Left lung (tissue), 14 donors: ENCODE measurements at places on chromosomes 3 and 15.

DNA sequence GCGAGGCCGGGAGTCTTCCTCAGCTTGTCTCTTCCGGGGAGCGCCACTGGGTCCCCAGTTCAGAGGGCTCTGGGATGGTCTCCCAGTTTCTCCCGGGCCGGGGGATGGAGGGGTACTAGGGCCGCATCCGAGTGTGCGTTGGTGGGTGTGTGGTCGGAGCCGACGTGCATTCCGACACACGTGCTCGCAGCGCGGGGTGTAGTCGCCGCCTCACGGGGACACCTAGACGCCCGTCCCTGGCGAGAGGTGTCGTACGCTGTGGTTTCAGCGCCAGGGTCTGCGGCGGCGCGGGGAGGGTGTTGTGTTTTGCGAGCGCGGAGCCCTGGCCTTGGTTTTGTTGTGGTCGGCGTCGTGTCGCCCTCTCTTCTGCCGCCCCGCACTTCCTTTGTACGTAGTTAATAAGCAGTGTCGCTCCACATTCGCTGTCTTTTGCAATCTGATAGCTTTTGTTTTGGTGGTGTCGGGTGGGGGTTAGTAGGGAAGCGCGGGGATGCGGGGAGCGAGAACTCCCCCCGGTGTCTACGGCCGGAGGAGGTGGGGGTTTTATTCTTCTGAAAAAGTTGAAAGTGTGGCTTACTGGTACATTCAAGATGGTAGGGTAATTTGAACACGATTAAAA is 2.2 kb downstream of the IGF1R start:
- DNase-seq: peak; percentile 63

GRCh38 chr3:80889535-80889934 is 871.9 kb downstream of the GBE1 start:
- no peak for DNase-seq

GRCh38 chr3:39752019-39752637 is 57.3 kb upstream of the MYRIP start:
- DNase-seq: no peak

- DNase-seq: no peak
These were observed 374.2 kb upstream of the ICE2 start for GRCh38 chr15:60853109-60853508.

DNA sequence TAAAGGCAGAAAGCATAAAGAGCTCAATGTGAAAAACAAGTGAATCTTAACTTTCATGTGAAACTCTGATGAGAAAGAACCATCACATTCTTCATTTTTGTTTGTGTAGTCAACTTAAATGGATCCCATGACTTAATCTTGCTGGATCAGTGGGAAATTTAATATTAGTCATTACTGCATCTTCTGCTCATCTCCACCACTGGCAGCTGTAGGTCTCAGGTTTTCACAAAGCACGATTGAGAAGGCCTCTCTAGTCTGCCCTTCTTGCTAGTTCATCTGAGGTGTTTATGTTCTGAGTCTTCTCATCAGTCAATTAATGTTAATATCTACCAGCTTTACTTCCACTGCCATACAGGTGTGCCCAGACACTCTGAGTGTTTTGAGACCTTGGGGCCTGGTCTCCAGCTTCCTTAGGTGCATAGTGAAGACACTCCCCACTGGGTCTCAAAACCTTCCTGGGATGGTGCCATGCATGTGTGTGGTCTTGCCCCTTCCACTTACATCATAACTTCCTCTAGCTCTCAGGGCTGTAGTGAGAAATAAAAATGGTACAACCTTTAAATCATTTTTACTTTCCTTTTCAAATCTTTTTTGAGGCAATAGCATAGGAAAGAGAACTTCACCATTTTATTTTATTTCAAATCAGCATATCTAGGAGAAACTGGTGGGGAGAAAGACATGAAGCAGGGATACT is 421.6 kb upstream of the CBLB start:
- DNase-seq: no peak

GRCh38 chr3:144643771-144644198 is 672.2 kb downstream of the DIPK2A start:
- DNase-seq: peak; percentile 9

DNA sequence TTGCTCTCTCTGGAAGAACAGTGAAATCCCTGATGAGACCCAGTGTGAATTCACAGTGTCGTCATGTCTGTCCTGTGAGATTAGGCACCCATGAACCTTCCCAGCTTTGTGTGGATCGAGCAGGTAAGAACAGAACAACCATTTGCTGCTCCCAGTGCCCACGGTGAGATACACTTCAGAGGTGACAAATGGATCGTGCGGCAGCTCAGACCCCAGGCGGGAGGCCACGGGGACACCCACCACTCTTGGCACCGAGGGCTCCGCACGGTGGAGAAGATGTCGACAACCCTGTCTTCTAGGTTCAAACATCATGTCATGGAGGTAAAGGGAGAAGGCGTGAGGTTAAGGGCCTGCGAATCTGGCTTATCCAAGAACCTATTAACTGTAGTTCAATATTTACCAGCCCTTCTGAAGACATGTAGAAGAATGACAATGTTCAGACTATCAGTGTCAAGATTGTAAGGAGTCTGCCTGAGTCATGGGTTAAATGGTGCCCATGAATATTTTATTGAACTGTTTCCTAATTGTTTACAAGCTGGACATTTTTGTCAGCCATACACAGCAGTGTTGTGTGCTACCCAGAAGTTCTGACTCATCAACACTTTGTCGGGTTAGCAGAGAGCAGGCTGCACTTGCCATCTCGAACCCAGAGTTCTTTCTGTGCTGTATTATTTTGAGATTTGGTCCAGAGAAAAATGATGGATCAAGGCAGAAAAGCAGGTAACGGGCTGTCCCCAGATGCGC is 15.5 kb upstream of the PCSK6 start:
- DNase-seq: no peak

DNA sequence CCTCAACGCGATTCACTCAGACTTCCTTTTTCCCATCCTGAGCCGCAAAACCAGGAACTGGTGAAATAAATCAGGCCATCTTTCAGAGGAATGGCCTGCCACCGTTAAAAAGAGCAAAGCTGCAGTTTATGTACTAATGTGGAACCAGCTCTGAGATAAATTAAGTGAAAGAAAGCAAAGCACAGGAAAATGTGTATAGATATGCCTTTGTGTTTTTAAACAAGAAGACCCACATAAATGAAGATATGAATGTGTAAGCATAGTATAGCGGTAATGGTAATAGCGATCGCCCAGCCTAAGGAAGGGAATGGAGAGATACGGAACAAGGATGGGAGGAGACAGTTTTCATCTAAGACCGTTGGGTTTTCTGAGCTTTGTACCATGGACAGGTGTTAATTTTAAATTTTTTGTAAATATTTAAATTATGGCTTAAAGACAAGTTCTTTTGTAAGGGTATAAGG is 30.8 kb upstream of the RPN1 start:
- no peak for DNase-seq

- no peak for DNase-seq
These were observed 33.5 kb upstream of the TRAK1 start for GRCh38 chr3:42057561-42058211.

DNA sequence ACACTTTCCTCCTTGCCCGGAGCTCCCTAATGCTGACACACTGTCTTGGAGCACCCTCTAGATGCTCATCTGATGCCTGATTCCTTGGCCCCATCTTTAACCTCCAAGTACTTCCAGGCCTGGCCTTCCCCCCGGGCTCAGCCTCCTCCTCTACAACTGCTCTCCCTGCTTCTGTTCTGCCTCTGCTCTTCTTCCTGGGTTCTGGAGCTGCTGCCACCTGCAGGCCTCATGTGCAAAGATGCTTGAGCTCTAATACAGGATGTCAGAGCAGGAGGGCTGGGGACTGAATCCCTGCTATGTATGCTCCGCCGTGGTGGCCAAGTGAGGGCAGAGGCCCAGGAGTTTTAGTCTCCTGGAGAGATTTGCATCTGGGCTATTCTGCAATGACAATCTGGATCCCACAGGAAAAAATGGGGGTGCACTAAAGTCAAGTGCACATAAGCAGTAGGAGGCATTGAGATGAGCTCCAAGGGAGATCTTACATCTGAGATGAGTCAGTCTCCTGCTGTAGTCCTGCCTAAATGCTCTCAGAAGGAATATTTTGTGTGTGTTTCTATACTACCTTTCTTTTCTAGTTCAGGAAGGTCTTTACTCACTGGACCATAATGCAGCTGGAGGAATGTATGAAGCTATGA is 296.3 kb downstream of the UACA start:
- no peak for DNase-seq

DNA sequence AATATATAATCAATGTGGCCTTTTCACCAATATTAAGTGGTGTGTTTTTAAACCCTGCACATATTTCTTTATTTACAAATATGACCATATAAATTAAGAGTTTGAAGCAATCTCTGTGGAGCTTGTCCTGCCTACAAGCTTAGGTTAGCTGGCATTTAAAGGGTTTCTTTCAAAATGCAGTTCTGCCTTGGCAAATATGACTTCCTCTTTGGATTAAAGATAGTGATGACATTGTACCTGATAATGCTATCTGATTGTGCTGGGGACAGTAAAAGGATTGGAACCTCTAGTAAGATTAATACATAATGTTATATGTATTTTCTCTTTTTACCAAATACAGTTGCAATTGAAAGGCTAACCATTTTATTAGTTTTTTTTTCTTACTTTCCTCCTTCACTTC is 249.1 kb downstream of the OTOL1 start:
- no peak for DNase-seq

- DNase-seq: no peak
These were observed 13.5 kb downstream of the KBTBD8 start for GRCh38 chr3:67011414-67012131.

DNA sequence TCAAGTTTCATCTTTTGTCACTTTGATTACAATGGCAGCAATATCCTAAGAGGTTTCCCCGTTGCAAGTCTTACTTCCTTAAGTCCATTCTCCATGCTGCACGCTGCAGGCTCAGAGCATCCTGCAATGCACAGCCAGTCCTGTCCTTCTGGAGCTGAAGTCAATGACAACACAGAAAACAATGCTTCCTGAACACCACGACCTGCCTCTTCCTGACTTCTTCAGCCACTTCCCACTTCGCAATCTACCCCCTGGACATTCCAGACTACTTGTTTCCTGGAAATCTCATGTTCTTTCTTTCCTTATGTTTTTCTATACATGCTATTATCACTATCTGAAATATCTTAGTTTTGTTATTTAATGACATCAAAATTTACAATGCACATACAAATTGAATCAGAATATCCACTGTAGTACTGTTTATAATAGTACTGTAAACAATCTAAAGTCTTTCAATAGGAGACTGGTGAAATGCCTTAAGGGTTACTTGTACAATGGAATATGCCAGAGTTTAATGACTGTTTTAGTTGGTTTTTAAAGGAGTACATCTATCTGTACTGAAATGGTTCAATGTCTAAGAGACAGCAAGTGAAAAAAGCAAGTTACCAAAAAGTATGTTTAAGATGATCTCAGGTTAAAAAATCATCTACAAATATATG is 113.7 kb upstream of the PRTG start:
- DNase-seq: no peak

GRCh38 chr3:47872916-47873315 is 70.0 kb downstream of the DHX30 start:
- no peak for DNase-seq

- DNase-seq: no peak
These were observed 172.8 kb upstream of the HES1 start for GRCh38 chr3:193962986-193963685.

DNA sequence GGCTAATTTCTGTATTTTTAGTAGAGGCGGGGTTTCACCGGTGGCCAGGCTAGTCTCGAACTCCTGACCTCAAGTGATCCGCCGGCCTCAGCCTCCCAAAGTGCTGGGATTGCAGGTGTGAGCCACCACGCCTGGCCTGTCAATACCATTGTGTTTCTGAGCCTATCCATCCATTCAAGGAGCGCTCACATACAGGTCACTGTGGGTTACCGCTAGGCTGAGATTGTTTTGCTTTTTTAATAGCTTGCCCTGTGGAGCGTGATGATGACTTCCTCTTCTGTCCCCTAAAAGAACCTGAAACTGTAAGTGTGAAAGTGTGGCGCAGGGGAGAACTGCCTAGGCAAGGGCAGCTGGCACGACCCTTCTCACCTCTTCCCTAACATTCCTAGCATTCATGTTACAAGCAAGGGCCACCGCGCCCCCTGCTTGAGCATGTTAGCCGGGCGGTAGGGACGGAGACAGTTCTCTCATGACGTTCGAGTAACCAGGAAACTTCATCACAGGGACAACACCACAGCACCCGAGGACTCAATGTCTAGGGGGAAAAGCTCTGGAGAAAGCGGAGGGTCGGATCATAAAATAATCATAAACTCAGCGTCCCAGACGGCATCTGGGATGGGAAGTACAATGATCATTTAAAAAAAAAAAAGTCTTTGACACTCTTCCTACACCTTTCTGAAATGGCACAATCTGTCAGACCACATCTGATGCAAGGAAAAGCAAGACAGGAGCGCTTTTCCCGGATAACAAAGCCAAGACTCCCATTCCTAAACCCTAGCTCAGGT is 790 bp downstream of the LAMP3 start:
- no peak for DNase-seq

- DNase-seq: no peak
These were observed 141.2 kb downstream of the GMNC start for GRCh38 chr3:190721330-190721729.

DNA sequence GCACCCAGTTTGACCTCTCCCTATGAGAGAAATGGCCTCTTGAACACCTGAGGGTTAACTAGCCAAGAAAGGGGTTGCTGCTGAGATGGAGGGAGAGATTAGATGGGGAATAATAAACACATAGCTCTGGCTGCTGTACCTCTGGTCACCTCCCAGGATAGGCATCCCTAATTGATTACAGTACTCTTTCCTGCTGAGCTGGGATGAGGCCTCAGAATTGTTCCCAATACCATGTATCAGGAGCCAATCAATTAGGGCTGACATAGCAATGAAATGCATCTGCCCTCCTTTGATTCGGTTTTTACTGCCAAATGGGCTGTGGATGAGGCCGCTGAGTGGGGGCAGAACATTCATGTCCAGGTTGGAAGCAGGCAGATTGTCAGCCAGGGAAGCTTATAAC is 339.4 kb upstream of the SLCO3A1 start:
- no peak for DNase-seq

GRCh38 chr3:112770032-112770626 is 76.5 kb downstream of the CD200R1L start:
- no peak for DNase-seq

- no peak for DNase-seq
These were observed 748.9 kb downstream of the MECOM start for GRCh38 chr3:168914662-168915061.

GRCh38 chr3:23932571-23932970 is 12.5 kb upstream of the NR1D2 start:
- no peak for DNase-seq
